GM12891 (cell line): ENCODE measurements at places on chromosomes 3 and 15.

GRCh38 chr3:108833611-108834010 is 11.0 kb downstream of the TRAT1 start:
- no peak for DNase-seq

GRCh38 chr15:61198722-61199121 is 30.4 kb downstream of the RORA start:
- DNase-seq = no peak

- no peak for DNase-seq
These were observed 30.1 kb downstream of the CFAP161 start for GRCh38 chr15:81163961-81164800.

- peak; percentile 2 for DNase-seq
These were observed 192.9 kb upstream of the CADPS start for GRCh38 chr3:63067999-63068645.

DNA sequence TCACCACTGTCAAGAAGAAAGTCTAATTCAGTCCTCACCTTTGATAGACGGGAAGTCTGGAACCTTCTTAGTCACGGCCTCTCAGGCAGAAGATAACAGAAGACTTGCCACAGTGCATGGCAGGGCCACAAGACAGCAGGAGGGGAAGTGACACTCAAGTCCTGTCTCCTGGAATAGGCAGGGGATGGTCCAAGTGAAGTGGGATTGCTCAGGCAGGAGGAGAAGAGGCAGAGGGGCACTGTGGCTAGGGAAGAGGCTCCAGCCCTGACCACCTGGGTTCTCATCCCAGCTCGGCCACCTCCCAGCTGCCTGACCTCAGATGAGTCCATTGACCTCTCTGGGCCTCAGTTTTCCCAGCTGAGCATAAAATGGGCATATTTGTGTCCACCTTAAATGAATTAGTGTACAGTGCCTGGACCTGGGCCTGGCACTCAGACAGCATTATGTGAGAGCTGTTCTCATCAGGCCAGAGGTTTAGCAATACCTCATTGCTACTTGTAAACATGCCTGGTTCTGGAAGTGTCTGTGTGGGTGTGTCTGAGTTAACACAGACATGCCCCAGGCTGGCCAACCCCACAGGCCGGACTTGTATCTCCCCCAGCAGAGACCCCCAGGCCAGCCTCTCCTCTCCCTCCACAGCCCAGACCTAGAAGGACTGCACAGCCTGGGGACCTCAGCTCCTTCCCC is 11.5 kb upstream of the PCSK6 start:
- no peak for DNase-seq
